ENCODE measurements at places on chromosomes 3 and 15.

- DNase-seq: peak; percentile 65
- no peaks in the 10 kb centered on the region for H3K27me3 ChIP-seq
- H3K36me3 ChIP-seq: no peaks in the 10 kb centered on the region
- H3K4me3 ChIP-seq: no peak overlapping the region
These were observed 77.9 kb downstream of the RPN1 start for GRCh38 chr3:128572644-128573105.

DNA sequence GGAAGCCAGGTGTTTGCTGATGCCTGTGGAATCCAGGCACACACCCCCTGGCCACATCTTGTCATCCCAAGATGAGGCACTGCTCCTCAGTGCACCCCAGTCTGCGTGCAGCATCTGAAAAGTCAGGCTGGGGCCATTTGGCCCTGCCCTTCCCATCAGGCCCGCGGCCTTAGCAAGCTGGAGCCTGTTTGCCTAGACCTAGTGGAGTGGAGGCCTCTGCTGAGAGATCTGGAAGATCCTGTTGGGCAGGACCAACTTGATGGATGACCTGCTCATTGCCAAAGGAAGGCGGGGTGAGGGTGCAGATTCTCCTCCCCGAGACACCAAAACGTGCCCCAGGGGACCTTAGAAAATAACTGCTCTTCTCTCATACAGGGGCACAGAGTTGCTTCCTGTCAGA is 220.2 kb downstream of the SHQ1 start:
- H3K4me3 ChIP-seq: no peak overlapping the region
- H3K27ac ChIP-seq: no peak overlapping the region
- H3K27me3 ChIP-seq: no peaks in the 10 kb centered on the region
- no peaks in the 10 kb centered on the region for H3K4me1 ChIP-seq
- no peaks in the 10 kb centered on the region for H3K36me3 ChIP-seq
- no peak for DNase-seq

DNA sequence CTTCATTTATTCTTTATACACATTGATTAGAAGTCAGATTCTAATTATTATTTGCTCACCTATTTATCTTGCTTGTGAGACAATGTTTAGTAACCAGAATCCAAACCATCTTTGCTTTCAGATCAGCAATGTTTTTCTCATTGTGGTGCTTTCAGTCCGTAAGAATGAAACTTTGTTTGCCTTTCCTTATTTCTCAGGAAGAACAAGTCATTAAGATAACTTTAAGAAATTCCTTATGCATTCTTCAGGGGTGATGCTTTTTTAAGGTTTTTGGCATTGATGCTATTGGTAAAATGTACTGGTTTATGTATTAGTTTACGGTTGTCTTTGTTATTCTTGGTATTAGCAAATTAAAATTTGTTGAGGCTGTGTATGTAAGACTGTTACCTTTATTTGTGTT is 120.8 kb upstream of the POU1F1 start:
- no peaks in the 10 kb centered on the region for H3K36me3 ChIP-seq
- no peaks in the 10 kb centered on the region for H3K4me1 ChIP-seq
- no peaks in the 10 kb centered on the region for H3K27me3 ChIP-seq
- H3K27ac ChIP-seq: no peak overlapping the region

GRCh38 chr3:2360815-2361214 is 262.1 kb downstream of the CNTN4 start:
- H3K36me3 ChIP-seq: no peaks in the 10 kb centered on the region
- no peaks in the 10 kb centered on the region for H3K27me3 ChIP-seq
- H3K4me3 ChIP-seq: no peak overlapping the region
- H3K27ac ChIP-seq: no peak overlapping the region

DNA sequence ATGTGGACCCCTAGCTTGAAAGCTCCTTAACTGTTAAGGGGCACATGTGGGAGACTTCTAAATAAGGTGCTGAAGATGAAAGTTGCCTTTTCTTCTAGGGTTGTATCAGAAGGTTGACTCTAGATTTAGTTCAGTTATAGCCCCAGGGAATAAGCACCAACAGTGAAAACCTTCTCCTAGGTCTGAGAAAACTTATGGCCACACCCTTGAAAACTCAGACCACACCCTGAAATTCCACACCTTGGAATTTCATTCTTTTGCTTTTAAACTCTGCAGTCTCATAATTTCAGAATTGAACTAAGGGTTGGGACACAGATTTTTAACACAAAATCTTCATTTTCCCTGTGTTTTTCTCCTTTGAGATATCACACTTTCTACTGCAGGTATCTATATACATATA is 355.8 kb upstream of the IL12A start:
- H3K27me3 ChIP-seq: no peaks in the 10 kb centered on the region
- no peak overlapping the region for H3K27ac ChIP-seq
- H3K4me1 ChIP-seq: peaks cover 5% of the 10 kb centered on the region

GRCh38 chr3:87359826-87360225 is 83.4 kb upstream of the POU1F1 start:
- H3K27ac ChIP-seq: no peak overlapping the region
- H3K36me3 ChIP-seq: no peaks in the 10 kb centered on the region
- H3K4me3 ChIP-seq: no peak overlapping the region
- no peaks in the 10 kb centered on the region for H3K27me3 ChIP-seq
- no peaks in the 10 kb centered on the region for H3K4me1 ChIP-seq

DNA sequence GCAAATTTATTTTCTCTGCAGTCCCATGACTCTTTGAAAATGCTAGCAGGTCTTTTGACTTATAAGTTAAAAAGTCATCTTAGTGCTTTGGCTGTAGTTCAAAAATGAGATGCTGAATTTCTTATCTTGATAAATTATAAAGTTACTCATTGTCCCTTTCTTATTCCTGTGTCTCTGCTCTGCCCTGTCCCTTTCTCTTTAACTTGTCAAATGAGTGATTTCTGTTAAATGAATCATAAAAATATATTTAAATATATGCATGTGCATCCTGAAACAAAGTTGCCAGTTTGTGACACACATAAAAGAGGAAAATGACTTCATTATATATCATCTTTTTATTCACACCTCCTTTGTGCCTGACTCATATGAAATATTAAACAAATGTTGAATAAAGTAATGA is 1097.3 kb upstream of the EPHA6 start:
- no peak overlapping the region for H3K27ac ChIP-seq
- DNase-seq: no peak
- H3K4me1 ChIP-seq: peaks cover 6% of the 10 kb centered on the region
- H3K27me3 ChIP-seq: no peaks in the 10 kb centered on the region
- no peaks in the 10 kb centered on the region for H3K36me3 ChIP-seq

DNA sequence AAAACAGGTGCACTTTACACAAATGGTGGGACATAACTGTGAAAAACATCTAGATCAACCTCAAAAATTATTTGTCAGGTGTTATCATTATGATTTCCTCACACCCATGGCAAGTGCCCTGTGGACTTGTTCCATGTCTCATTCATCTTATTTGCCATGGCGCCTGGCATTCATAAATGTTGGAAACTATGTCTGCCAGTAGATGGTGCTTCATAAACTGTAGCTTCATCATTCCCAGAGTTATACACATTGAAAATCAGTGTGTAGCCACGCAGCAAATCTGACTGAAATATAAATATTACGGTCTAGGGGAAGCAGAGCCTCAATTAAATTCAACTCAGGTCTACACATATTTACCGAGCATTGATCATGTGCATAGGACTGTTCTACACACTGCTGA is 90.7 kb downstream of the IMPG2 start:
- no peak overlapping the region for H3K27ac ChIP-seq
- no peak overlapping the region for H3K4me3 ChIP-seq
- no peaks in the 10 kb centered on the region for H3K27me3 ChIP-seq
- no peaks in the 10 kb centered on the region for H3K36me3 ChIP-seq

DNA sequence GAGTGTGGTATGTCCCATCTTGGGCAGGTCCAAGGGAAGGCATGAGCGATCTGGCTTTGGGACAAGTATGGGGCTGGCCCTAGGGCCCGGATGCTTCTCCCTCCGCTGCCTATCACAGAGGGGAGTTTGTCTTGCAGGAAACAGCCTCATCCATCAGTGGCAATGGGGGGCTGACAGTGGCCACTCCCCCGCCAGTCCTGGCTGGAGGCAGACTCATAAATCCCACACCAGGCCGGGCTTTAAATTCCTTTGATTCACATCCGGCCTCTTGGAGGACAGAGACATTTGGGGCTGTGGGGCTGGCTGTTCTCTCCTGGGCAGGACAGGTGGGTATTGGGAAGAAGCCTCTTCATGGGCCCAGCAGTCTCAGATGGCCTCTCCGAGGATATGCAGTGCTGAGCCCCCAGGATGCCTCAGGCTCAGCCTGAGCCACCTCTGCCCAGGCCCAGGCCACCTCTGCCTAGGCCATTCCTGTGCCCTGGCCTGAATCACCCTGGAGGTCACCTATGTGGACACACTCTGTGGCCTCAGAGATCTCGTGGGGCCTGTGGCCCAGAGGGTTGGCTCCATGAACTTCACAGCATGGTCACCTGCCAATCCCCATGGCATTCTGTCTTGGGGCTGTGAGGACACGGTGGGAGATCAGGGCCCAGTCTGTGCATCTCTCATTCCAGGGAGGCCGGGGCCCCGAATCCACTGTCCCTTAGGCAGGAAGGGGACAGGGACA is 84.2 kb upstream of the GOLGA6L4 start:
- H3K4me3 ChIP-seq: no peak overlapping the region
- DNase-seq: no peak
- H3K27ac ChIP-seq: no peak overlapping the region
- peaks cover 4% of the 10 kb centered on the region for H3K4me1 ChIP-seq

DNA sequence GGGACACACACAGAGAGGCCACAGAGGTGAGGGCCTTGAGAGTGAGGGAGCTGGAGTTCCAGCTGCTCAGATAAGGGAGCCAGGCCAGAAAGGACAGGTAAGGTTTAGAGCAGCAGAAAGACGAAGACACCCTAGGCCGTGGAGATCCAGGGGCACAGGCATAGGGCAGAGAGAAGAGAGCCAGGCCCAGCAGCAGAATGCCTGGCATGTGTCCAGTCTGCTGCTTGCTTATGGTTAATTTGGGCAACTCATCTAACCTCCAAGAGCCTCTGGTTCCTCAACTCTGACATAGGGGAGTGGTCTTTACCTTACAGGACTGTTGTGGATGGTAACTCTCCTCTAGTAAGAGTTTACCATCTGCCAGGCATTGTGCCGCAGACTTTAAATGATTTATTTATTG is 35.9 kb downstream of the STARD5 start:
- H3K4me3 ChIP-seq: no peak overlapping the region
- no peak overlapping the region for H3K27ac ChIP-seq
- no peaks in the 10 kb centered on the region for H3K27me3 ChIP-seq

DNA sequence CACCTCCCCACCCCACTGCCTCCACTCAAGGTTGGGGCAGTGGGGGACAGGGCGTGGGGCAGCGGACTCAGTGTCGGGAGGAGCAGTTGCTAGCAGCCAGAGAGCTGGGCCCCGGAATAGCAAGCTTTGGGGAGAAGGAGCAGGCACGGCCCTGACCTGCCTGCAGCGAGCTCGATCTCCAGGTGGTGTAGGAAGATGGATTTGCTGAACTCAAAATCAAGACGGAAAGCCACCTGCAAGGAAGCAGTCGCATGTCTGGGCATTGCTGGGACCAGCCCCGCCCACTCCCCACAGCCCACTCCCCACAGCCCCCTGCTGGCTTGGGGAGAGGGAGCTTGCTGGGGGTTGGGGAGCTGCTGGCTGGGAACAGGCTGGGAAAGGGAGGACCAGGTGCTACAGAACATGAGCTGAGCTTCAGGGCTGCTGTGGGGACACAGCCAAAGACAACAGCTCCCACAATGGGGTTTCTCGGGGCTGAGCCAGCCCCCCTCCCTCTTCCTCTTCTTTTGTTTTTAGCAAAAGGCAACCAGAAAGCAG is 38.0 kb downstream of the FEM1B start:
- no peaks in the 10 kb centered on the region for H3K36me3 ChIP-seq
- no peak overlapping the region for H3K27ac ChIP-seq
- H3K4me1 ChIP-seq: no peaks in the 10 kb centered on the region
- peak; percentile 76 for DNase-seq
- no peak overlapping the region for H3K4me3 ChIP-seq

DNA sequence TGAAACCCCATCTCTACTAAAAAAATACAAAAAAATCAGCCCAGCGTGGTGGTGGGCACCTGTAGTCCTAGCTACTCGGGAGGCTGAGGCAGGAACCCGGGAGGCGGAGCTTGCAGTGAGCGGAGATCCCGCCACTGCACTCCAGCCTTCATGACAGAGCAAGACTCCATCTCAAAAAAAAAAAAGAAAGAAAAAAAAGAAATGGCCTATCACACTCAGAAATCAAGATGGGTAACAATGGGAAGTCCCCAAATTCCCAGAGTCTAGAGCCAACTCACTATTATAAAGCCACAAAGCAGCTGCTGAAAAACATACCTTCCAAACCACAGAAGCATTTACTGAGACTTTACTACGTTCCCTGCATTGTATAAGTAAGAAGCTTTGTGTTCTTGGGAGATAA is 7.5 kb downstream of the HDGFL3 start:
- no peak for DNase-seq
- H3K27ac ChIP-seq: no peak overlapping the region
- H3K4me3 ChIP-seq: no peak overlapping the region

DNA sequence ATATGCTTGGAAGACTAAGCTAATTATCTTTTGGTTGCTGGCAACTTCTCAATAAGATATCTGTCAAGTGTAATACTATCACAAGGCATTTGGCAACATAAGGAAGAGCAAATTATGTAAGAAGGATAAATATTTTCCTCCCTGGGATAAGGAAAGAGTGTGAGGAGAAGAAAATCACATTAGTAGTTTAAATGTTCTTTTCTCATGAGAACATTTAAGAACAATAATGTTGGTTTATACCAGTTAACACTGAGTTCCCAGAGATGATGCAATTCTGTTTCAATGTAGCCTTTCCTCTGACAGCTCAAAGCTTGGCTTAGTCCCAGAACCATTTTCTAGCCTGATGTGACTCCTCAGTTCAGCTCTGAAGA is 66.1 kb upstream of the NPHP3 start:
- H3K27ac ChIP-seq: no peak overlapping the region
- H3K4me1 ChIP-seq: peaks cover 4% of the 10 kb centered on the region
- H3K27me3 ChIP-seq: no peaks in the 10 kb centered on the region
- no peak for DNase-seq
- H3K36me3 ChIP-seq: no peaks in the 10 kb centered on the region

DNA sequence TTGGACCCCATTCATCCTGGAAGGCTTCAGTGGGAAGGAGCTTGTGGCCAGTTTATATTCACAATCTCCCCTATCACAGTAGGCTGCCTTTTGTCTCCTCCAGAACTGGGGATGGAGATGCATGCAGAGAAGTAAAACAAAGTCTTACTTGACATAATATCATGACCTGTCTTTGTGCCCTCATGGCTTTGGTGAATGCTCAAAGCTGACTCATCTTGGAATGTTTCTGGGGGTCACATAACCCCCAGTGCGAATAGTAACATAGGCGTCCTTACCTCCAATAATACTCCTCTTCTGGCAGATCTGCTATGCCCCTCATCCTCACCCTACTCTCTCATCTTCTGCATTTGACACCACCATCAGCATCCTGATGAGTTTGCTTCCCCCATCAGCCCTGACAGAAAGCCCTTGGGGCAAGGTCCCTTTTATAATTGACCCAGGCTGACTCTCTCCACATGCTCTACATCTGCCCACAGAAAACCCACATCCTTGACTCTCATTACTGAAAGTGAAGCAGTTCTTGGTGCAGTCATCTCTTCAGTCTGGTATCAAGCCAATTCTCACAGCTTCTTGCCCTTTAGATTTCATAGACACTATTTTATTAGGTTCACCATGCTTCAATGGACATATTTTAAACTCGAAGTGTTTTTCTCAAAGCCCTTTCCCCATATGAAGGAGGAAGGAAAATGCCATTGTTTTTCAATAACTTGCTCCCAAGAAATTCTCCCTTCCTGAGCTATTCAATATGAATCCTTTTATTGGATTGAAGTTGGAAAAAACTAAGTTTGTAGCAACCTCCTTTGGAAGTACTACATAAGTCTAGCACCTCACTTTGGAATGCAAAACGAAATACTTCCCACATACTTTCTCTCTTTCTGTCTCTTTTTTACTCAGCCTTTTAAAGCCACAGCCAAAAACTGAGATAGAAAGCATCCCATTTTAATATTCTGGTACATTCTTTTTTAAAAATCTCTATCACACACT is 36.6 kb downstream of the OSTN start:
- no peaks in the 10 kb centered on the region for H3K27me3 ChIP-seq
- no peak overlapping the region for H3K27ac ChIP-seq

Data from H1 (cell line).